ENCODE measurements at places on chromosomes 4 and X. TPM values are rescaled to one million over a fixed set of nuclear protein-coding genes. Genes with fewer than 3 reads are reported as not detected.

The ADAMTS3 gene
- polyA plus RNA-seq = 0.10 TPM

The SGCB gene
- polyA plus RNA-seq = 12.2 TPM

The PLP2 gene
- 113 TPM for polyA plus RNA-seq

The HMX1 gene
- polyA plus RNA-seq = not detected

DNA sequence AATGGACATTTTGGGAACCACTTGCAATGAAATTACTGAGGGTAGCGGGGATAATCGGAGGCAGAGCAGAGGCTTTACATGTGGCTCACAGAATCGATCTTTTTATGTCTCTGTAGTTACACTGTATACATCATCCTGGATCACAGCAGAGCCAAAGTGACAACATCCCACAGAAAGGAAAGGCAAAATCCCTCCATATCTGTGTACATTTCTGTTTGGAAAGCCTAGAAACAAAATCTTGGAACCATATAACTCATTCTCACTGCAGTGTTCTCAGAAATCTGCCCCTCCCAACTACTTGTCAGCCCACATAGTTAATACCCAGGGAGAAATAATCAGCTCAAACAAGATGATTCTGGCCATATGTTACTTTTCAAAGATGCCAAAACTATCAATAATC lies 211.6 kb downstream of the DCLK2 start:
- DNase-seq = no peak

DNA sequence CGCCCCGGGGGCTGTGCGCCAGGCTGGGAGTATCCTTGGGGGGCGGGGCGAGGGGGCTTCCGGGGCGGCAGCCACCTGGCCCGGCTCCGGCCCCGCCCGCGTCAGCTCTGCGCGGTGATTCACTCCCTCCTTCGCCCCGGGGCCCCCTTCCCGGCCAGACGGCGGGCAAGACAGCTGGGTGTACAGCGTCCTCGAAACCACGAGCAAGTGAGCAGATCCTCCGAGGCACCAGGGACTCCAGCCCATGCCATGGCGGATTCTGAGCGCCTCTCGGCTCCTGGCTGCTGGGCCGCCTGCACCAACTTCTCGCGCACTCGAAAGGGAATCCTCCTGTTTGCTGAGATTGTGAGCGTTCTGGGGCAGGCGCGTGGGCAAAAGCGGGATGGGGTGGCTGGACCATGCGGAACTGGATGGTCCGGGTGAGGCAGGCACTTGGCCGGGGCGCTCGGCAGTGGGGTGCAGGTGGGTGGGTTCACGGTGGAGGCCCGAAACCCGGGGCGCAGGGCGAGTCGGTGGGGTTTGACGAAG lies at the start of gene PLP2:
TSS of gene PLP2 (plus strand) at position 147 of the 528 bp plus-strand sequence. CDS start at position 250, 103 bp downstream.
- peak; percentile 62 for DNase-seq

DNA sequence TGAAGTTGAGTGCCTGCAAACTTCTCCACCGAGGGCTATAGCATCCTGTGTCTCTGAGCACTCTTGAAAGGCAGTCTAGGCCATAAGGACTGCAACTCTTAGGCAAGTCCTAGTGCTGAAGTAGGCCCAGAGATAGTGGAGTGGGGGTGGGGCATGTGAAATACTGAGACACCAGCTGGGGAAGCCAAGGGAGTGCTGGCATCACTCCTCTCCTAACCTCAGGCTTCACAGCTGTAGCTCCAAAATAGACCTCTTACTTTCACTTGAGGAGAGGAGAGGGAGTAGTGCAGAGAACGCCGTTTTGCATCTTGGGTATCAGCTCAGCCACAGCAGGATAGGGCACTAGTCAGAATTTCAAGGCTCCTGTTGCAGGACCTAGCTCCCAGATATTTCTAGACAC lies 56.2 kb upstream of the CYSLTR1 start:
- no peak for DNase-seq

GRCh38 chrX:153646620-153647373 lies at the start of gene DUSP9:
DUSP9 (plus strand) TSS chrX:153647203; CDS start chrX:153647954, 751 bp downstream.
- peak; percentile 51 for DNase-seq

DNA sequence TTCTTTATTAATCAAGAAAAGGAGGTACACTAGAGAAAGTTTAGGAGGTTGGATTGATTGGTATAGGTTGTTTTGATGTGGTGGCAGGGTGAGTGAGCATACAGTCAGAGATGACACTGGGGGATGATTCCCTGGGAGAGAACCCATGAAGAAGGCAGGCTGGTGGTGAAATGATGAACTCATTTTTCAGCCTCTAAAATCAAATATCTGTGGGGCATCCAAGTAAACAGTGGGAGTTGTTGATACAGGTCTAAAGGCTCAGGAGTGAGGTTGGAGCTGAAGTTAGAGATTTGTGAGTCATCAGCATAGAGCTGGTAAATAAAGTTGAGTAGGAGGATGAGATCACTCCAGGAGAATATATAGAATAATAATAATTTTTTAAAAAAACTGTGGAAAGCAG lies 10.0 kb upstream of the AP1S2 start:
- no peak for DNase-seq

DNA sequence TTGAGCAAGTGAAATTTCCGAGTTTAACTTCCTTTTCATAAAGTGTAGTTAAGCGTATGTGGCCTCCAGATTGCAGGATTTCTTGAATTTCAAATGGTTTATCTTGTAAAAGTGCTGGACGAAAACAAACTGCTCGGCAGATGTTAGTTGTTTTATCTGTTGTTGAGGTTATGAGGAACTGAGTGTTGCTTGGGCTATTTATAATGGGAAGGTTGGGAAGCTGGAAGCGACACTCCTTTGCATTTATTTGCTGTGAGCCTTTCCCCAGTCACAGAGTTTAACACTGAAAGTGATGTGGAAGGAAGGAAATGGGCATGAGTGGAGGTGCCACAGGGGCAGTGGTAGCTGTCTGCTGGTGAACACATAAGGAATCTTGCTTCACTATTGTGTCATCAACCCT lies 284.9 kb downstream of the PCDH7 start:
- DNase-seq = no peak

DNA sequence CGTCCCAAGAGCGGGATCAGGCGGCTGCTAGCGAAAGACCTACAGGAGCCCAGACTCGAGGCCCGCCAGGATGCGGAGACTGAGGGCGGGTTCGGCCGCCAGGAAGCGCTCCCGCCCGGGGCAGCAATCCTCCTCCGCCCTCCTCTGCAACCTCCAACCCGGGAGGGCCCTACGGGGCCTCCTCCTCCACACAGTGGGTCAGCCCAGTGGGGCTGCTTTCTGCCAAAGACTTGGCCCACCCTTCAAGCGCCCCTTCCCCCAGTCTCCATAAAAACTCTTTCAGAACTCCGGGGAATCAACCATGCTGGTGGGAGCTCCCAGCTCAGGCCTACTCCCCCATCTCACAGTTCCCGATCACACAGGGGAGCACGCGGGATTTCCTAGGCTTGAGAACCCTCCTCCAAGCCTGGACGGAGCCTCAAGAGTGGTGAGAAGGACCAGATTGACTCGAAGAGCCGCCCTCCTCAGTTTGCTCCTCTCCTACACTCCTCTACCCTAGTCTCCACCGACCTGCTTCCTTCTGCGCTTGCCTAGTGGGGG lies 77.5 kb downstream of the RLIM start:
- DNase-seq = no peak

All from psoas muscle (tissue), 8 donors.